ENCODE measurements at places on chromosomes 16 and 17.

GRCh38 chr16:74874912-74875546 is 100.4 kb upstream of the FA2H start:
- no peak for DNase-seq

DNA sequence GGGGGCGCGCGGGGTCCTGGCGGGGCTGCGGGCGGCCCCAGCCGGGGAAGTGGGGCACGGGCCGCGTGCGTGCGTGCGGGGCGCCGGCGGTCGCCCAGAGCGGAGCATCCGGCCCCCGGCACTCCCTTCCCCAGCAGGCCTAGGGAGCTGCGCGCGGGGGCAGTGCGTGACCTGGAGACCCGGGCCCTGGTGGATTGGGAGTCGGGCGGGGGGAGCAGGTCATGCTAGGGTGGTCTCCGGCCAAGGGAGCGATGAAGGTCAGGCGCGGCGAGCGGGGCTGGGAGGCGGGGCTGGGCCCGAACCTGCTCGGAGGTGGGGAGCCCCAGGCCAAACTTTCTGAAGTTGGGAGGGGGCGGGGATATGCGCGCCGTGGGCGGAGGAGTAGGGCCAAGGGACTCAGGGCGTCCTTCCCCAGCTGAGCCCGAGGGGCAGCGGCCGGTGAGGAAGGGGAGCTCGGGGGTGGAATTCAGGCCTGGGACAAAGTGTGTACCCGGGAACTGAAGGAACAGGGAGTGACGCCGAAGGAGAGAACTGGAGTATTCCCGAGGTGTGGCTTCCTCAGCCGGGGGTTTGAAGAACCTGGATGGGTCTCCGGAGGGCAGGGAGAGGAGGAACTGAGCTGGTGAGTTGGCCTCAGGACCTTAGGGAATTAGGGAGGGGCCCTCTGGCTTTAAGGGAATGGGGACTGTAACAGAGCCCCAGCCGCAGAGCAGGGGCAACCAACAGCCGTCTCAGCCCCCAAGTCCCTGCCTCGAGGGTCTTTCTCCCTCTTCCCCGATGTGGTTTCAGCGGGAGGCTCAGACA is 589 bp downstream of the XYLT2 start:
- no peak for DNase-seq

GRCh38 chr16:24645739-24646645 is 83.5 kb upstream of the TNRC6A start:
- peak; percentile 99 for DNase-seq

DNA sequence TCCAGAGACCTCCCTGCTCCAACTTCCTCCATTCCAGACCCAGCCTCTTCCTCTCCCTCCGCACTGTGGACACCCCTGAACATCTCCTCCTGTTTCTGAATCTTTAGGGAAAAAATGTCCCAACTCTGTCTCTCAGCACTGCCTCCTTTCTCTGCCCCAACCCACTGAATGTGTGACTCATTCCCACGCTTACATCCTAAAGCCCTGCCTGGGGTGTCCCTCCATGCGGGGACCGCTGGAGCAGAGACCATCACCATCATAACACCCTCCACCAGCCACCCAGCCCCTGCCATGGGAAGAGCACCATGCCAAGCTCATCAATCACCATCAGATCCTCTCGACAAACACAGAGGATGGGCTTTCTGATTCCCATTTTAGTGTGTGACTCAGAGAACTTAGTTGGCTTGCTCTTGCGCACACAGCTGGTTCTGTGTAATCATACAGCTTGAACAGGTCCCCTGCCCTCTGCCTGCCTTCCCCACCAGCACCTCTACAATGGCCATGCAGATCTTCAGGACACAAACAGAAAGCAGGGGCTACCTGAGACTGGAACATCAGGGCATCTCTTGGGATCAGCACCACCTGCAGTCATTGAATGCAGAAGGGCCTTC is 10.7 kb downstream of the RPRML start:
- no peak for DNase-seq

GRCh38 chr17:61139219-61139618 is 260.4 kb upstream of the TBX2 start:
- peak; percentile 74 for DNase-seq

DNA sequence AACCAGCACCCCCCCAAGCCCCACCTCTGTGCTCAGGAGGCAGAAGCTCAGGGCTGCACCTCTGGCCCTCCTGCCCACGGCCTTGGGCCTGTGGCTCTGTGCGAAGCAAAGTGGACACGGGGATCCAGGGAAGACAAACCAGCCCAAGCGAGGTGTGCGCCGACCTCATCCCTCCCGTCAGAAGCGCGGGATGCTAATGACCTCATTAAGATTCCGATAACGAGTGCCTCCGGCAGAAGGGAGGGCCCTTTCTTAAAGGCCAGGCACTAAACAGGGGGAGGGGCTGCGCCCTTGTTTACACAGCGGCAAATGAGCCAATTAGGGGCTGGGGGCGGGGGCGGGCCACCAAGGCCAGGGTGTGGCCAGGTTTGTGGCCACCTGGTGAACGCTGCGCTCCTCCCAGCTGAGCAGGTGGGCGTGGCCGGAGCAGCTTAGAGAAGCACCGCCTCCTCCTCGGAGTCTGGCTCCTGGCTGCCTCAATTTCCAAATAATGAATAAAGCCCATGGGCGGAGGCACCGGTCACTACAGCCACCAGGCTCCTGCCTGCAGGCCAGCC is 3.2 kb downstream of the CBX4 start:
- no peak for DNase-seq

GRCh38 chr16:75097941-75098901 is 18.4 kb downstream of the LDHD start:
- DNase-seq = no peak

GRCh38 chr17:29603109-29603674 is 10.3 kb downstream of the ANKRD13B start:
- DNase-seq = no peak

DNA sequence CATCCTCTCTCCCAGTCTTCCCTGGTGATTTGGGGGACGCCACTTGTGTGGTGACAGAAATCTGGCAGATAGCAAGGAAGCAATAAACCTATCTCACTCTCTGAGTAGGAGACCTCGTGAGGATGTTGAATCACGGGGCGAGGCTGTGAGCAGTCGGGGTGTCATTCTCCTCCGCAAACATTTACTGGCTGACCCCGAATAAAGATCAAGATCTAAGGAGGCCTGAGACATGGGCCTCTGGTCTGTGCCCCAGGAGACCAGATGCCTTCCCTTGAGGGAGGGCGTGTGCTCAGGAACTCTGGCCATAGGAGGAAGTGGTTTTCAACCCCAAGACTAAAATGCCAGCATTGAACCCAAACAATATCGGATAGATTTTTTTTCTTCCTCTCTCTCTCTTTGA is 53.1 kb downstream of the FOXL1 start:
- DNase-seq = no peak

GRCh38 chr16:48833461-48833860 is 223.5 kb upstream of the N4BP1 start:
- no peak for DNase-seq

GRCh38 chr16:83164816-83165215 is 538.0 kb downstream of the CDH13 start:
- no peak for DNase-seq

DNA sequence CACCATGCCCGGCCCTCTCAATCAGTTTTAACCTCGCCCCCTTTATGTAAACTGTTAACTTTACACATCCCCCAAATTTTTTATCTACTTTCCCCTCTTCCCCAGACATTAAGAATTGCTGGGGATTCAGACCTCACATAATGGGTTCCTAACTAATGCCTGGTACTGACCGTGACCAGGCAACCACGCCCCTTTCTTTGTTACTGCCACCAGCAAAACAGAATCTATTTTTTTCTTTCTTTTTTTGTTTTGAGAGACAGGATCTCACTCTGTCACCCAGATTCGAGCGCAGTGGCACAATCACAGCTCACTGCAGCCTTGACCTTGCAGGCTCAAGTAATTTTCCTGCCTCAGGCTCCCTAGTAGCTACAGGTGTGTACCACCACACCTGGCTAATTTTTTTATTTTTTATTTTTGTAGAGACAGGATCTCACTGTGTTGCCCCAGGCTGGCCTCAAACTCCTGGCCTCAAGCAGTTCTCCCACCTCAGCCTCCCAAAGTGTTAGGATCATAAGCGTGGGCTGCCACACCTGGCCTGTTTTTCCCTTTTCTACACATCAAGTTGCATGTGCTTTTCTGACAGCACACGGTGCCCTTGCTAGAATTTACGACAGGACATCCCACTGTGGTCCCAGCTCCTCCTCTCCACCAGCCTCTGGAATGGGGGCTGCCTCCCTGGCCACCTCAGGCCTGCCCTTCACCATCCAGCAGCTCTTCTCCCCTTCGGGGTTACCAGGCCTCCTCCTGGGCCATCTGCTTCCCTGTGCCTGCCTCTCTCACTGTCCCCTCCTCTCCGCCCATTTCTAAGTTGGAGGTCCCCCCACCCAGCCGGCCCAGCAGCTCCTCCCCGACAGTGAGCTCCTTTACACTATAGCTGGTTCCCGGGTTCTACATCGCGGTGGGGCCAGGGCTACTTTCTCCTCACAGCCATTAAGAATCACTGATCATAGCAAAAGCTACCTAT is 10.8 kb downstream of the CPNE2 start:
- DNase-seq = no peak

GRCh38 chr16:89449726-89450335 is 40.5 kb downstream of the ANKRD11 start:
- no peak for DNase-seq

DNA sequence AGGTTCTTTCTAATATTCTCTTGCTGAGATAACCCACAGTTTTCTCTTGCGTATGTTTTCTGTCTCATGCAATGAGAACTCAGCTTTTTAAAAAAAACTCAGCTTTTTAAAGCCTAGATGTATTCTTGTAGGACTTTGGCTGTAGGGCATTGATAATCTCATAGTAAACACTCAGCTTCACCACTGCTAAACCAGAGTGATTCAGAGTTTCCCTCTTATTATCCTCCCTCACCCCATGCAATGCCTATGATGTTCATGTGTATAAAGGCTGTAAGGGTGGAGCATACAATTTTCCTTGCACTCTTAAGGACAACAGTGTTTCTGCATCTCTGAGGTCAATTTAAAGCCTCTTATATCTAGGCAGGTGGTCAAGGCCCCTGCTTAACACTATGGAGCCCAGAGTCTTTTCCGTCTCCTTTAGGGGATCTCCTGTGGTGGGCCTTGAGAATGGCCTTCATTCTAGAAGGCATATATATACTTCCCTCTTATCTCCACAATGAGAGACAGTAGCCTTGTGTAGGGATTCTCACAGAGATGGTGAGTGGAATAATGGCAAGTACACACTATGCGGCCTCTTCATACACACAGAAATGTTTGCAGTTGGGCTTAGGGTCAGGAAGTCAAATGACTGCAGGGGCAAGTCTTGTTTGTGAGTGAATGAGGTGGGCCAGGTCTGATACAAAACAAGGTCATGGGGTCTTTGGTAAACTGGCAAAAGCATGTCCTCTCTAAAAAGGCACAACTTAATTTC is 279.6 kb downstream of the HS3ST3A1 start:
- no peak for DNase-seq

GRCh38 chr17:43578404-43578698 is 32.2 kb upstream of the ETV4 start:
- DNase-seq = no peak

DNA sequence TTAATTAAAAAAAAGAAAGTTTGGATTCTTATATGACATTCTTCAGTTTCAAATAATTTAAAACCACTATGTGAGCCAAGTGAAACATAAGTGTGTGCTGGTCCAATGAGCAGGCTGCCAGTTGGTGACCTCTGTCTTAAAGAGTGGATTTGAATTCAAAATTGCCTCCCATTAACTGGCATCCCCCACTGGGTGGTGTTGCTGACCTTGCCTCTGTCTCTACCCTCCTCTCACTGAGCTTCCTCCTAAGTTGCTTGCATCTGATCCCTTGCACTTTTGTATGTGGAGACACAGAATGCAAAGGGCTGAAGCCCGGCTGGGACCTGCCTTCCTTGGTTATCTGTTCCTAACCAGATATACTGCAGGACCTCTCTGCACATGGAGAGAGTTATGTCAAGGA is 160.6 kb downstream of the CYLD start:
- DNase-seq = no peak

GRCh38 chr17:29595943-29596774 is 3.2 kb downstream of the ANKRD13B start:
- no peak for DNase-seq

DNA sequence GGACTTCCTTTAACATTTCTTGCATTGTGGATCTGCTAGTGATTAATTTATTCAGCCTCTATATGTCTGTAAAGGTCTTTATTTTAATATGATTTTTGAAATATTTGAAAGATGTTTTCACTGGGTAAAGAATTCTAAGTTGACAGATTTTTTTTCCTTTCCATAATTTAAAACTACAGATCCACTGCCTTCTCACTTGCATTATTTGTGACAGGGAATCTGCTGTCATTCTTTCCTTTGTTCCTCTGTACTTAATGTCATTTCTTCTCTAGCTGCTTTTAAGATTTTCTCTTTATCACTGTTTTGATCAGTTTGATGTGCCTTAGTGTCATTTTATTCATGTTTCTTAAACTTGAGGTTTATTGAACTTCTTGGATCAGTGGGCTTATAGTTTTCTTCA is 159.9 kb downstream of the CYB561 start:
- DNase-seq = no peak

DNA sequence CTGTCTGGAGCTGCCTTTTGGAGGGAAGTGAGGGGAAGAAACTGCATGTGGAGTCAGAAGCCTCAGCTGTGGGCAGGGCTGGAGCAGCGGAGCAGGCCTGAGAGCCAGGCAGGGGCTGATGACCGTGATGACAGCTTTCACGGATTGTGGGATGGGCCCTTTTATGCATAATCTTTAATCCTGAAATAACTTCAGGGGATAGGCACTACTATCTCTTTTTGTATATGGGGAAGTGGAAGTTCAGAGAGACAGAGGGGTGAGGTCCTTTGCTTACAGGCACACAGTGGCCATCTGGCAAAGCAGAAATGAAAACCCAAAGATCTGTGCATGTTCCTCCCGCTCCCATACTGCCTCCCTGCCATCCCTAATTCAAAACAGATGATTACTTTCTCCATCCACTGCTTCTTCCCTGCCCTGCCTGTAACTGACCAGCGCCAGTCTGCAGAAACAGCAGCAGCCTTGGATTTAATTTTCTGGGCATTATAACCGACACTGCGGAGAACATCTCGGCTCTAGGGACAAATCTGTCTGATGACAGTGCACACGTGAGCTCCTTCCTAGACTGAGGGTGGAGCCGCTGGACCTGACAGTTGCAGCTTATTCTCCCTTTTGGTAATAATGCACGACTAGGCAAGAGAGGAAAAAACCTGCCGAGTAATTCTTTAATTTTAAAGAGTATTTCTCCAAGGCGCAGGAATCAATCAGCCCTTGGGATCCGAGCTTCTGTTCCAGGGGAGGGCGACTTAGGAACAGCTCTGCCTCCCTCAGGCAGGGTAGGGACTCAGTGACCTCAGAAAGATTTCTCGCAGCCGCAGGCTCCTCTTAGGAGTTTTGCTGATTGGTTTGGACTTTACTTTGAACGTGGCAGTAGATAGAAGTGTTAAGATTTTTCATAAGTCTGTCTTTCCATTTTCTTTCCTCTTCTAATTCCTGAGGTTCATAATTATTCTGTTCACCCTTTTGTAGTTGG is 95.4 kb downstream of the UTP18 start:
- DNase-seq = no peak

DNA sequence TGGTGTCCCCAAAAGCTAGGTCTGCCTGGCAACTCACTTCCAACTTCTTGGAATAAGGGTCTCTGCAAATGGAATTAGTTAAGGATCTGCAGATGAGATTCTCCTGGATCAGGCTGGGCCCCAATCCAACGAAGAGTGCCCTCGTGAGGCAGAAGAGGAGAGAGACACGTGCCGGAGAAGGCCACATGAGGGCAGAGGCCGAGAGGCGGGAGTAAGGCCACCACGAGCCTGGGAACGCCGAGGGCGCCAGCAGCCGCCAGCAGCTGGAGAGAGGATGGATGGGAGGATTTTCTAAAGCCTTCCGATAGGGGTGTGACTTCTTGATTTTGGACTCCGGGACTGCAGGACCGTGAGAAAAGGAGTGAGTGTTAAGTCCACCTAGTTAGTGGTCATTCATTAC is 76.3 kb downstream of the JPH3 start:
- no peak for DNase-seq

GRCh38 chr16:4667203-4667963 is 26.0 kb upstream of the NUDT16L1 start:
- DNase-seq = no peak
